Body of pancreas (tissue), 4 donors: ENCODE measurements at places on chromosomes 6 and 20. TPM values are rescaled to one million over a fixed set of nuclear protein-coding genes. Genes with fewer than 3 reads are reported as not detected.

Gene OVOL2
- 15.8 TPM for total RNA-seq

Gene BEND6
- total RNA-seq, result 0.26 TPM

- DNase-seq, result peak; percentile 17
Observed at GRCh38 chr6:30013291-30013922, 47.7 kb upstream of the POLR1H start.

DNA sequence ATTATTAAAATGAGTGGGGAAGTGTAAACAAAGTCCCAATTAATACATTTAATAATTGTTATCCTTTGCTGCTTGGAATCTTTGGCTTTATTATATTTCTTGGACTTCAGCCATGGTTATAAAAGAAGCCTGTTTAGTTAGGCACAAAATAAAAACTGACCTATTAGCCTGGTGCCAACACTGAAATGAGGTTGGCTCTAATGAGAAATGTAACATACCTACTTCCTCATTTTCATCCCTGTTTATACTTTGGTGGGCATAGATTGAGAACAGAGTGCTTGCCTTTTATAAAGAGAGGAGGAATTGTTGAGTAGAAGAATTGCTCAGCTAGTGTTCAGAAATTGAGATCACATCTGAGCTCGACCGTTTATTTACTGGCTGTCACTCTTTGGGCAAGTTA is 471.3 kb downstream of the UTRN start:
- DNase-seq, result no peak

DNA sequence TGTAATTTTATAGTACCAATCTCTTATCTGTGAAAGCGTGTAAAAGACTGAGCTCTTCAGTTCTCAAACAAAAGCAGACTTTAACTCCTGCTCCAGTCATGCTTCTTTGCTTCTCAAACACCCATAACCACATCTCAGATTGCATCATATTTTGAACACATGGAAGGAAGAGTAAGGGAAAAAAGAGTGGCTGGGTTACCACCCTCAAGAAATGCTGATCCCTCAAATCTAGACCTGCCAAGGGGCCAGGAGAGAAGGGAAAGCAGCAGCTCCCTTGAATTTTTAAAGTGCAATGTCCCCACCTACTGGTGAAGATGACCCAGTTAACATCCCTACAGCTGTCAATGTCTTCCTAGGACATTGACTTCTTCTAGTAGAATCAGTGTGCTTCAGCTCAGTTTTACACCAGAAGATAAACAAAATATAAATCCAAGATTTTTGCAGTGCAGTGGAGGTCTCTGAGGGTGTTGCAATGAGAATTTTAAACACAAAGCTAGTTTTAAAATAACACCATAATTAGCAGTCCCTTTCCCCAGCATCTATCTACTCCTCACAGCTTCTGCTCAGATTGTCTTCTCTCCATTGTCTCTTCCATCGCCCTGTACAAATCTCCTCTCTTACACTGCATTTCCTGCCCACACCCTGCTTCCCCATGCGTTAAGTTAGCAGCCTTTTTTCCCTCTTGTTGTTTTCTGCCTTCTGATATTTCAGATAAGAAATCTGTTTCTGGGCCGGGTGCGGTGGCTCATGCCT is 22.6 kb upstream of the HLA-DQB2 start:
- peak; percentile 15 for DNase-seq

DNA sequence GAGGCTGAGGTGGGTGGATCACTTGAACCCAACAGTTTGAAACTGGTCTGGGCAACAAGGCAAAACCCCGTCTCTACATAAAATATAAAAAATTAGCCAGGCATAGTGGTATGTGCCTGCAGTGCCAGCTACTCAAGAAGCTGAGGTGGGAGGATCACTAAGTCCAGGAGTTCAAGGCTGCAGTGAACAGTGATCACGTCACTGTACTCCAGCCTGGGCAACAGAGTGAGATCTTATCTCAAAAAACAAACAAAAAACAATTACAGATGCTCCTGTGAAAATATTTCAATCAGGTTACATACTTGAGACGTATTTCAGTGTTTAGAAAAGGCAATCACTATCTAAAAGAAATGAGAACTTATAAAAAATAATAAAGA is 33.8 kb downstream of the RANBP9 start:
- peak; percentile 67 for DNase-seq

DNA sequence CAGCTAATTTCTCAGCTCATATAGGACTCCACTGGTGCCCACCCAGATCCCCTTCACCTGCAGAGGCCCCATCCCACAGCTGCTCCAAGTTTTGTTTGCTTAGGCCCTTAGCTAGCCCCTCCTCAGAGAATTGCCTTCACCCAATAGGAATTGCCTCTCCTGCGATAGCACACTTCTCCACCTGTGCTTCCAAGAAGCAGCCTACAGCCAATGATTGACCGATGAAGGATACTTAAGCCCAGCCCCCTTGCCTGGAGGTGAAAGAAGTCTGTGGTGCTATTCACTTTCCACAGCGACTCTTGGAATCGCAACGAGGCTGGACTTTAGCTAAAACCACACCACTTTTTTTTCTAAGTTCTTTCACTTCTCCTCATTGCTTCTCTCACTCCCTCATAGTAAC is 353.2 kb upstream of the BTBD3 start:
- no peak for DNase-seq

DNA sequence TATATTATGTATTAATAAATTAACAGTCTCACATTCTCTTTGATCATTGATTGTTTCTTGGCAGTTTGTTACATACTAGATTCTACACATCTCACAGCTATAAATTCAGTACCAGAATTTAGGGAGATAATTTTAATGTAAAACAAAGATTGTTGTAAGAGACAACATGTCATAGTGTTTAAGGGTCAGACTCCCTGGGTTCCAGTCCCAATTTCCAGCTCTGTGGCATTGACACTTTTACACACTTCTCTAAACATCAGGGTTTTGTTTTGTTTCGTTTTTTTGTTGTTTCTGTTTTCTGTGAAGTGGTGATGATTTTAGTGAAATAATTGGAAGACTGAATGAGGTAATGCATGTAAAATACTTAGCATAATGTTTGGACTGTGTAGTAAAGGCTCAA is 19.9 kb downstream of the ADGRB3 start:
- no peak for DNase-seq

DNA sequence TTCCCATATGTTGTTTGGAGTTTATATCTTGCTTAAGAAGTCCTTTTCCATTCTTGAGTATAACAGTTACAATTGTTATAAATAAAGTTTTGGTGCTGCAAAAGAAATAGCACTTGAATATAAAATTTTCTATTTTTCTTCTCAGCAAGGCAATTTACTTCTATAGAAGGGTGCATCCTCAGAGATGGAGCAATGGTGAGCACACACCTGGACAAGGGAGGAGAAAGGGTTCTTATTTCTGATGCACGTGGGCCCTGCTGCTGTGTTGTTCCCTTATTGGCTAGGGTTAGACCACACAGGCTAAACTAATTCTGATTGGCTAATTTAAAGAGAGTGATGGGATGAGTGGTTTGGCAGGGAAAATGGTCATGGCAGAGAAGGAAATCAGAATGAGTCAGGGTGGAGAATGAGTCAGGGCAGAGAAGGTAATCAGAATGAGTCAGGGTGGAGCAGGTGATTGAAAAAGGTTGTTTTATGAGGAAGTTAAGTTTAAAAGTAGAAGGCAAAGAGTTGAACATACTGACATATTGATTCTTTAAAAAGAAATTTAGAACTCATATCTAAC is 38.0 kb downstream of the CST8 start:
- DNase-seq, result no peak

GRCh38 chr6:25248123-25248522 is 31.1 kb upstream of the CARMIL1 start:
- no peak for DNase-seq

- DNase-seq, result no peak
Observed at GRCh38 chr6:161019324-161019839, 27.8 kb downstream of the MAP3K4 start.

- DNase-seq, result peak; percentile 90
Observed at GRCh38 chr6:31308050-31308844, 36.4 kb upstream of the HLA-C start.

- DNase-seq, result peak; percentile 7
Observed at GRCh38 chr20:10741060-10741459, 67.3 kb upstream of the JAG1 start.

- no peak for DNase-seq
Observed at GRCh38 chr20:61912665-61913422, 152.8 kb downstream of the TAF4 start.
